ENCODE measurements at places on chromosomes 3 and 15. TPM values are rescaled to one million over a fixed set of nuclear protein-coding genes. Genes with fewer than 3 reads are reported as not detected.

DNA sequence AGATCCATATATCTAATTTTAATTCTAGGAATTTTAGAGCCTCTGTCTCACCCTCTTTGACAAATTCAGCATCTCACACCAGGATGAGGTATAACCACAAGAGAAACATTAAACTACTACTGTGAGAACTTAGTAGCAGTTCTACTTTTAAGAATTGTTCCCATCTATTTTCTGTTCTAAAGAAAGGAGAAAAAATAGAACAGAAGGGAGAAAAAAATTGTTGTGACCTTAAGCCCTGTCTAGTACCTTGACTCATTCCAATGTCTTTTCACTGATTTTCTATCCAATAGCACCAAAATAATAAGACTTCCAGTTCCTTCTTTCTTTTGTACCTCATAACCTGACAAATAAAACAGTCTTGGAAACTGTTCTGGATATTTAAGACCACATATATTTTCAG, 37.0 kb downstream of the FRMD5 start:
- DNase-seq: no peak

DNA sequence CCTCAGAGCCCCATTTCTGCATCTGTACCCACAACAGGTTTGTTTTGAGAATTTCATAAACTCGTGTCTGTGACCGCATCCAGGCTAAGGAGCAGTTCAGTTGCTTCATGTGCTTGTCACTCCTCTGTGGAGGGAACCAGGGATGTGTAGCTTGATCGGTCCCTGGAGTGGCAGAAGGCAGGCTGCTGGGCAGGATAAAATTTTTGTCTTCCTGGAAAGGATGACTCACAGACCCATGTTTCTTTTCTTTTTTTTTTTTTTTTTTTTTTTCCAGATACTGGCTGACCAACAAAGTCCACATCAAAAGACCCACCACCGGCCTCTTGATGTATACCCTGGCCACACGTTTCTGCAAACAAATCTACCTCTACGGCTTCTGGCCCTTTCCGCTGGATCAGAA, 70.1 kb downstream of the ST8SIA2 start:
- no peak for DNase-seq

The LYZL4 gene
- total RNA-seq: not detected

The C2CD4B gene
- 0.26 TPM for total RNA-seq

GRCh38 chr3:135218304-135218703, 423.2 kb downstream of the EPHB1 start:
- no peak for DNase-seq

DNA sequence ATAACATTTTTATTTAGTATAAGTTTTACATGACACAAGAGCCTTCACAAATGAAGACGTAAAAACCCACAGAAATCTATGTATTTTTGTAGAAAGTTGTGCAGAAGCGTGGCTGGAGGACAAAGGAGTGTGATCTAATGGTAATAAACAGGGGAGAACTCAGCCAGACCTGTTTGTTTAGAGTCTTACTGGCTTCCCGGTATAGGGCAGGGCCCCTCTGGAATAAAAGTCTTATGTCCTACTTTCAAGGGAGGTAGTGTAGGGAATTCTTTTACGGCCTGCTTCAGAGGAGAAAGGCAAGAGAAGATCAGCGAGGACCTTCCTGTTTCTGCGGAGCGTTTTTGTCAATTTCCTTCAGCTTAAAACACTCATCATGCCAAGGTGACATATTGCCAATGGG, 103.6 kb downstream of the TGFBR2 start:
- DNase-seq: no peak

The ETV5 gene
- 12.9 TPM for total RNA-seq

GRCh38 chr15:29103824-29104565, 165.6 kb downstream of the NSMCE3 start:
- DNase-seq: peak; percentile 28

DNA sequence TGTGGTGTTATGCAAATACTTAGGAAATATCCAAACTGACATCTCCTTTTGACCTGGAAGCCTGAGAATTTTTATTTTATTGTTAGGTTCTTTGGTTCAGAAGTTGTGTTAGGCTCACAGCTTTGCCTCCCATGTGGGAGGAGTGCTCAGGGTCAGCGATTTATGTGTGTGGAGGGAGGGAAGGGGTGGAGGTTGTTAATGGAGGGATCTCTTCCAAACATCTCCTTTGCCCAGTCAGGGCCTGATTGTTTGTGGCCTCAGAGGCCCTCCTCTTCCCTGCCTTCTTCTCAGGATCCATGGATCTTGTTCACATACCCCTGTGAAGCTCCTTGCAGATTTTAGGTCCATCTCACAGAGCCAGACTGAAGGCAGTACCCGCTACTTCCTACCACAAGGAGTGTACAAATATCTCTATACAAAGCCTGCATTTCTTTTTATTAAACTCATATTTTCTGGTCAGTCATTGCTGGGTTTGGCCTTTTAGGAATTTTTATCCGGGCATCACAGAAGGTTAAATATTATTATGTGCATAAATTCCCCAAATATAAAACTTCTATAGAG, 40.3 kb downstream of the BBX start:
- no peak for DNase-seq

The NANOGP8 gene
- not detected for total RNA-seq

DNA sequence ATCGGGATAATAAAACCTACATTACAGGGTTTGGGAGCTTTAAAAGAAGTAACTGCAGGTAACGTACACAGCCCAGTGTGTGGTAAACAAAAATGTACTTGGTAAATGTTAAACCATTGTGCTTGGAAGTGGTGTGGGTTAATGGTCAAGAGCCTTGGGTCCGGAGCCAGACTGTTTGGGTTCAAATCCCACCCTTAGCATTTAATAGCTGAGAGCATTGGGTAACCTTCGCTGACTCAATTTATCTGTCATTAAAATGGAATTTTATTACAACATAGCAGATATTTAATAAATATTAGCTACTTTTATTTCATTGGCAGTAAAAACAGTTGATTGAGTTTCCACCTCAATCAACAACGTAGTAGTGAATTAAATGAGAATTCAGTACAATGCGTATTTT, 1.5 kb downstream of the FSTL1 start:
- peak; percentile 58 for DNase-seq

The P3H2 gene
- 14.6 TPM for total RNA-seq

The BCL2A1 gene
- total RNA-seq: 0.38 TPM

DNA sequence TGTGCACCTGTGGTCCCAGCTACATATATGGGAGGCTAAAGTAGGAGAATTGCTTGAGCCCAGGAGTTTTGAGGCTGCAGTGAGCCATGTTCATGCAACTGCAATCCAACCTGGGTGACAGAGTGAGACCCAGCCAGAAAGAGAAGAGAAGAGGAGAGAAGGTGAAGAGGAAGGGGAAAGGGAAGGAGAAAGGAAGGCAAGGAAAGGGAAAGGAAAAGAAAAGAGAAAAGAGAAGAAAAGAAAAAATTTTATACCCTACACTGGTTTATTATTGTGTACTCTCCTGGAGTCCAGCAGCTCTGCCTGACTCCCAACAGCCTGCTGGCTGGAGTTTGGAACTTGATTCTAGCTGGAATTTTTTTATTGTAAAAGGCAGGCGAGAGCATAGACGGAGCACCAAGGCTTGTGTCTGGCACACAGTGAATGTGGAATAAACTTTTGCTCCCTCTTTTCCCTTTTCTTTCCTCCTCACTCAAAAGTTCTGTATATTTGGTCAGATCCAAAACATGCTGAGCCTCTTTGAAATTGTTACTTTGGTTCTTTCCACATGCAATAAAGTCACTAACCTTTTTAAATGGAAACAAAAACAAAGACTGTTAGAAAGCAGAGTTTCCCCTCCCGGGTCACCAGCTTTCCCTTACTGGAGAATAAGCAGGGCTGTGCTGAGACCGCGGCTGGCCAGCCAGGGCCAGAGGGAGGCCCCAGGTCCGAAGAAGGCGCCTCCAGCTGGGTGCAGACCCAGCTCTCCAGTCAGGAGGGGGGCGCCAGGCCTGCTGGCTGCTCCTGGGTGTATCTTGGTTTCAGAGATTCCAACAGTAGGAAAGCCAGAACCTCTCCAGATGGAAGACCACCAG, 9.9 kb downstream of the THSD4 start:
- DNase-seq: no peak

- DNase-seq: no peak
Measured at GRCh38 chr3:29932696-29933325, 651.9 kb downstream of the RBMS3 start.

The HYKK gene
- total RNA-seq: 1.2 TPM

The AMT gene
- 2.2 TPM for total RNA-seq

- peak; percentile 69 for DNase-seq
Measured at GRCh38 chr3:185519021-185519420, 20.2 kb upstream of the TMEM41A start.

The ITIH1 gene
- total RNA-seq: not detected

GRCh38 chr3:128727059-128727458, 1.1 kb downstream of the RAB7A start:
- no peak for DNase-seq

- peak; percentile 67 for DNase-seq
Measured at GRCh38 chr15:89898614-89899294, 5.0 kb upstream of the AP3S2 start.

DNA sequence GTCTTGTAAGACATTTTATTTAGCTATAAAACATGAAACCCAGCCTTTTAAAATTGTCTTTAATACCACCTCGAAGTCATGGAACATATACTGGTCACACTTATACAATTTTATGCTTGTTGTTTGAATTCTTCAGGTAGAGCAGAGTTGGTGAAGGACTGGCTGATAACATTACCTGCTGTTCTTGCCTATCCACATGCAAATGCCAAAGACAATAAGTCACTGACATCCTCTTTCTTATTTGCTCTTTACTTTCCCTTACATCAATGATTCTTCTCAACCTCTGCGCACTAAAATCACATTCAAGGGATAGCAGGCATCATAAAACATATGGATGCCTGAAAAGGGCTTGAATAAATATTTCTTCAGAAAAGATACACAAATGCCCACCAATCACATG, 392.5 kb upstream of the ATP11B start:
- DNase-seq: no peak

GRCh38 chr15:35602836-35603235, 56.9 kb upstream of the DPH6 start:
- no peak for DNase-seq

DNA sequence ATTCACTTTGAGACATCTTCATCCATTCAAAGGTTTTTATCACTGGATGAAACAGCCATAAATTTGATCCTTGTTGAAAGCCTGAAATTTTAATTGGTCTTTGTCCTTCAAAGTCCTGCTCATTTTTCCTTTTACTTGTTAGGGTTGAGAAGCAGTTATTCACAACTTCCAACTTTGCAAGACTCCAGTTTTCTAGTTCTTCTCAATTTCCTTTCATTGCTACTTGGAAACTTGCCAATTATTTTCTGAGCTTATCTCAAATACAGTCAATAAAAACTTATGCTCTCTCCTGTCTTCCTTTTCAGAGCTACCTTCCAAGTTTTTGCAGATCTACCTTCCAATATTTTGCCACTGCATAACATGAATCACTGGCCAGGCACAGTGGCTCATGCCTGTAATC, 23.7 kb upstream of the CD276 start:
- no peak for DNase-seq

- no peak for DNase-seq
Measured at GRCh38 chr15:74180881-74181602, 7.5 kb downstream of the ISLR start.

GRCh38 chr15:22265056-22265945, 185.0 kb downstream of the OR4M2 start:
- no peak for DNase-seq

- no peak for DNase-seq
Measured at GRCh38 chr3:114861666-114862065, 285.4 kb downstream of the ZBTB20 start.

DNA sequence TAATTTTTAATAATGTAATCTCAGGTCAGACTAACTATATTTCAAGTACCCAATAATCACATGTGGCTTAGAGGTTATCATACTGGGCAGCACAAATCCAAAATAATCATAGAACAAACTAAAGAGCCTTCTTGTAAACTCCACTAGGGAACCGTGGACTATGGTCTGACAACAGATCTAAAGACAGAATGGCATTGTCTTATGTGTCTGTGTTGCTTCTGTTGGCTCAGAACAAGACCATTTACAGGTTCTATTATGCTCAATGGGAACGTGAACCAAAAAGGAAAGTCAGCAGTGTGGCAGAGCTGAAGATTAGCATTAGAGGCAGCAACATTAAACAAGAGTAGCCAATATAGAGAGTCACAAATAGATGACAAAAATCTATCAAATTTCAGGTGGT, 74.9 kb downstream of the ETFA start:
- no peak for DNase-seq
